Astrocyte of the cerebellum (primary cell): ENCODE measurements at places on chromosomes 12 and 14.
A peak's percentile ranks its signal among the peaks of the same experiment; 100 is the strongest.

- DNase-seq = no peak
These were observed 8.8 kb upstream of the CDK17 start for GRCh38 chr12:96408993-96409392.

DNA sequence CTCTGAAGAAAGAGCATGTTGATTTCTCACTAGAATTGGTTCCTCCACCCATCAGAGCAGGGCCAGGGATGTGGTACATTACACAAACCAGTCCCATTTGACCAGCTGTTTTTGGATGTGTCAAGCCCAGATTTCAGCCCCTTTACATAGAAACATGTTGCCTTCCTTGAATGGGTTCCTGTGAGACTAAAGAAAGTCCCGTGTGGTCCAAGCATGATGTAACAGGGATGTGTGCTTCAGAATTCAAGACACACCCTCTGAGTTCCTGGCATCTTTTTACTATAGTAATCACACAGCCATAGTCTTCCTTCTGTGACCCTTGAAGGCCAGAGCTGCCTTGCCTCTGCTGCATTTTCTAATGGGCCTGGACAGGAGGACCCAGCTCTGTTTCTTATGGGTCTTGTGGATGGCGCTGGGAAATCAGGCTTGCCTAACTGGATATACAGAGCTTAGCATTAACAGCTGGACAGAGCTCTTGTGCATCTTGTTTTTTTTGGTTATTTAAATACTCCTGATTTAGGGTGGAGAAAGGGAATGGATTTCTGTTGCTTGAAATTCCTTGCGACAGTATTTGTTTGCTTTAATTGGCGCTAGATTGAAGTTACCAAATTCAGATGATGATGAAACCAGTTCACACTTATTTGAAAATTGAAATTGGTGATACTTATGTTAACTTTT, 341.0 kb downstream of the ZFP36L1 start:
- DNase-seq = no peak

- DNase-seq = no peak
These were observed 4.2 kb downstream of the DDX51 start for GRCh38 chr12:132139912-132140311.

GRCh38 chr12:49867570-49868341, 24.9 kb upstream of the BCDIN3D start:
- DNase-seq = no peak

DNA sequence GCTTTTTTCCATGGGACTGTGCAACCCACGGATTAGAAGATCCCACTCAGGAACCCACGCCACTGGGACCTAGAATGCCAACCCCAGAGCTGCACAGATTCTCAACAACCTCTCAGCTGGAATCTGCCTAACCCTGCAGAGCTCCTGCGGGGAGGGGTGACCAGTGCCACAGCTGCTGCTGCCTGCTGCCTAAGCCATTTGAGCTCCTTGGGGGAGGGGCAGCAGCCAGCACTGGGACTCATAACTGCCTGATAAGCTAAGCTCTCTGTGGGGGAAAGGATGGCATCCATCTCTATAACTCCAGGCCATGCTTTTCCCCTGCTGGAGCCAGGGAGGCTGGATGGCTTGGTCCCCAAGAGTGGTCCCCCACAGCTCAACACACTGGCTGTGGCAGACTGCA, 182.8 kb downstream of the SLC5A8 start:
- no peak for DNase-seq

DNA sequence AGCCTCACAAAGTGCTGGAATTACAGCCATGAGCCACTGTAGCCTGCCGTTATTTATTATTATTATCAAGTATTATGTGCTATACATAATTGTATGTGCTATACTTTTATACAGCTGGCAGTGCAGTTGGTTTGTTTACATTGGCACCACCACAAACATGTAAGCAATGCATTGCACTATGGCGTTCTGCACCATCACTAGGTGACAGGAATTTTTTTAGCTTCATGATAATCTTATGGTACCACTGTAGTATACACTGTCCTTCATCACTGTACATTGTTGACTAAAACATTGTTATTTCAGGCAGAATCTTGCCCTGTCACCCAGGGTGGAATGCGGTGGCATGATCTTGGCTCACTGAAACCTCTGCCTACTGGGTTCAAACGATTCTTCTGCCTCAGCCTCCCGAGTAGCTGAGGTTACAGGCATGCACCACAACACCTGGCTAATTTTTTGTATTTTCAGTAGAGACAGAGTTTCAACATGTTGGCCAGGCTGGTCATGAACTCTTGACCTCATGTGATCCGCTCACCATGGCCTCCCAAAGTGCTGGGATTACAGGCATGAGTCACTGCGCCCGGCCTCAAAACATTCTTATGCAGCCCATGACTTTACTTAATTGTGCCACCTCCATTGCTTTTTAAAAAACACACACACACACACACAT, 17.1 kb downstream of the MRPL42 start:
- DNase-seq = no peak

- DNase-seq = peak; percentile 86
These were observed 128.0 kb downstream of the RFLNA start for GRCh38 chr12:124422570-124423523.

GRCh38 chr12:121712190-121712460, 427 bp upstream of the TMEM120B start:
- no peak for DNase-seq

DNA sequence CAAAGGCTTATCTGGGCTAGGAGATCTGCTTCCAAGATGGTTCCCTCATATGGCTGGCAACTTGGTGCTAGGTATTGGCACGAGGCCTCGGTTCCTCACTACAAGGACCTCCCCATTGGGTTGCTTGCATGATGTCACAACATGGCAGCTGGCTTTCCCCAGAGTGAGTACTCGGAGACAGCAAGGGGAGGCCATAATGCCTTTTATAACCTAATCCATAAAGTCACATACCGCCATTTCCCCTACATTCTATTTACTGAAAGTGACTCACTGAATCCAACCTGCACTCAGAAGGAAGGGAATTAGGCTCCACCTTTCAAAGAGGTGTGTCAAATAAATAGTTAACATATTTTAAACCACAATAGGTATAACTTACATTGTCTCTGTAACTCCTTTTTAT, 130.9 kb downstream of the SAMD4A start:
- no peak for DNase-seq

DNA sequence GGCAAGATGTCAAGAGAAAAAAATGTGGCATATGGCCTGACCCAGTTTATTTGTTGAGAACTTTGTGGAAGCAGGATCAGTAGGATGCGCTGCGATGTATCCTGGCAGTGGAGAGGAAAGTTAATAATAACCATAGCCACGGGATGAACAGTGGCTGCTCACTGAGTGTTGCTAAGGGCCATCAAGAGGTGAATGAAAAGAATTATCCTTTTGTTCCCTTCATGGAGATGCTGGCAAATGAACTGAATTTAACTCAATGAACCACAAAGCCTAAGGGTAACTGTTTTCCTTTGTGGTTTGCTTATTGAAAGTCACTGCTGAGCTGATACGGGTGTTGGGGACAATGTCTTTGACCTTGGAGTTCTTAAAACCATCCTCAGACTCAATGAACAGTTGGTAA, 476.5 kb downstream of the APAF1 start:
- DNase-seq = no peak

DNA sequence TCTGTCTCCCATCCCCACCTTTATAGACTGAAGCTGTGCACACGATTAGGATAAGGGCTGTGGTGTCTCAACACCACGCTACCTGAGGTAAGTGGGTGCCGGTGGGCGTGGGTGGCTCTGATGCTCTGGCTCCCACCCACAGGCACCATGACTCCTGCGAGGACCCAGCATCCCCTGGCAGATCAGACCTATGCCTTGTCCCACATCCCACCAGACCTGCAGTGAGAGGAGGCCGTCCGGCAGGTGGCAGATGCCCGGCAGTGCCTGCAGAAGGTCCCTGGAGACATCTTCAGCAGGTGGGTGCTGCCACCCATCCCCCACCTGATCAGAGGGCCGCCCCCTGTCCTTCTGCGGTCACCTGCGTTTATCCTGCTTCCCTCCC, 104.4 kb upstream of the PRB2 start:
- DNase-seq = no peak
